ENCODE measurements at places on chromosomes 5 and 9.

DNA sequence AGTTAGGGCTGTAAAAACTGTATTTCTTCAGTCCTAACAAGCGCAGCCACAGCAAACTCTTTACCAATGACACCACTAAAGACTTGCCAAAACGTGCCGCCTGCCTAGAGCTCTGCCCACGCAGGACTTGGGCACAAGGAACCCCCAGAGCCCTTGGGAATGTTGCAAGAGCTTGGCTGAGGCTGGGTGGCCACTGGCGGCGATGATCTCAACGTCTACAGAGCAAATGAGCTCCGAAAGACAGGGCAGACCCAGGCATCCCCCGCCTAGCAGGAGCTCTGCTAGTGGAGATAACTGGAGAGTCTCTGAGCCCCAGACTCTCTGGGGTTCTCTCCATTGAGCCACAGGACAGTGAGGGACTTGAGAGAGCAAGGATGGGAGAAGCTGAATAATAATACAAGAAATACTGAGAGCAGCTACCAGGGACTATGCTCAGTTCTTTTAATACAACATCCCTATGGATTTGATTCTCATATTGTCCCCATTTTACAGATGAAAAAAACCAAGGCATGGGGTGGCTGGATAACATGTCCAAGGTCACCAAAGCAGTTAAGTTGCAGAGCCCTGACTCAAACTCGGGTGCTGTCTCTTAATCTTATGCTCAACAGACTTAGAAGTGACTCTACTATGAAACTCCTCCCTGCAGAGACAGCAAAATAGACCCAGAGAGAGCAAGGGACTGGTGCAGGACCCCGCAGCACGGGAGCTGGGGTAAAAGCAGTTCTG, 32.5 kb downstream of the SHB start:
- peak; percentile 88 for DNase-seq

DNA sequence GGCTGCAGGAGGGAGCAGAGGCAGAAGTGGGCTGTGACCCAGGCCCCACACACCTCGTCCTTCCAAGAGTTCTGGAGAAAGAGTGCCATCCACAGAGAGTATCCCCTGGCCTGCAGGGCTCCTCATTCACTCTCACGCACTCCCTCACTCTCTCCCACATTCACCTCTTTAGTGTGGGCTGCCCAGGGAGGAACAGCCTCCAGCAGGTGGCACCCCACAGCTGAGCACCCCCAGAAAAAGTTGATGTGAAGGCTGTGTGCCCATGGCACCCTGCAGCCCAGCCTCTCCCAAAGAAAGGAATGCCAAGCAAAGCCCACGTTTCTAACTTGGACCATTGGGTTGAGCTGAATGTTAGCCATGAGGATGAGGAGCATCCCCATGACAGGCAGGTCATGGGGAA, 4.5 kb upstream of the SHC3 start:
- DNase-seq = no peak

DNA sequence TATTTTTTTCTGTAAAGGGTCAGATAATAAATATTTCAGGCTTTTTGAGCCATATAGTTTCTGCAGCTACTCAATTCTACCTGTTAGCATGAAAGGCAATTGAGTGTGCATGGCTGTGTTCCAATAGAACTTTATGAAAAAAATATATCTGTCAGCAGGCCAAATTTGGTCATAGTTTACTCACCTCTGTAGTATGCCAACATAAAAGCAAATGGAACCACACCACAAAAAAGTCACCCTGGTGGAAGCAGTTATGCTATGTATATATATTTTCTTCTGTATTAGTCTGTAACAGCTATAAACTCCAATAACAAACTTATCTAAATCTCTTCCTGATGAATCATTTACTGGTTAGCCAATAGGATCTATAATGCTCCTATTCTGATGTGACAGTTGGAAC, 3.4 kb downstream of the SLC38A9 start:
- DNase-seq = peak; percentile 59

DNA sequence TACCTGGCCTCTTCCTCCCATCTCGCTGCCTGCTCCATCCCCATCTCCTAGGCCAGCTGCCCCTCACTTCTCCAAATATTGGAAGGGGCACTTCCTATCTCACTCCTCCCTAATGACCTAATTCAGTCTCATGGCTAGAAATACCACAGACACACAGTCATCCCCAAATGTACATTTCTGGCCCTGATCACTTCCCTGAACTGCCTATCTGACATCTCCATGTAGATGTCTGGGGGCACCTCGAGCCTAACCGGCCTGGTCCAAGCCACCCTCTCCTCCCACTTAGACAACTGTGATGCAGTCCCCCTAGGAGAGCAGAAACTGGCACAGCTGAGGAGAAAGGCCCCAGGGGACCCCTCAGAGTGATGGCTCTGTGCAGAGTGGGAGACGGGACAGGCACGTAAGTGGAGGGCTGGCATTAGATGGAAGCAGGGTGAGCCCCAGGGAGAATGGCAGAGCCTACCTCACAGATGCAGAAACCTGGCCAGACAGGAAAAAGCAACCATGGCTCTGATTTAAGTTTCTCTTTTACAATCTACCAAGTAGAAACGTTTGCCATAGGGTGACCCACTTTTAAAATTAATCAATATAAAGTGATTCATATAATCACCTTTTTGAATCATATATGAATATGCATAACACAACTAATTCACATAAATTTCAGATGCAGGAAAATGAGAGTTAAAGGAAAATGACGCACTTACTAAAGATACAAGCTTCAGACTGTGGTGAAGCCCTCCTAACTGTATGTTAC, 22.1 kb downstream of the CAMSAP1 start:
- DNase-seq = peak; percentile 66

GRCh38 chr5:142978252-142978651, 208.1 kb downstream of the ARHGAP26 start:
- no peak for DNase-seq

DNA sequence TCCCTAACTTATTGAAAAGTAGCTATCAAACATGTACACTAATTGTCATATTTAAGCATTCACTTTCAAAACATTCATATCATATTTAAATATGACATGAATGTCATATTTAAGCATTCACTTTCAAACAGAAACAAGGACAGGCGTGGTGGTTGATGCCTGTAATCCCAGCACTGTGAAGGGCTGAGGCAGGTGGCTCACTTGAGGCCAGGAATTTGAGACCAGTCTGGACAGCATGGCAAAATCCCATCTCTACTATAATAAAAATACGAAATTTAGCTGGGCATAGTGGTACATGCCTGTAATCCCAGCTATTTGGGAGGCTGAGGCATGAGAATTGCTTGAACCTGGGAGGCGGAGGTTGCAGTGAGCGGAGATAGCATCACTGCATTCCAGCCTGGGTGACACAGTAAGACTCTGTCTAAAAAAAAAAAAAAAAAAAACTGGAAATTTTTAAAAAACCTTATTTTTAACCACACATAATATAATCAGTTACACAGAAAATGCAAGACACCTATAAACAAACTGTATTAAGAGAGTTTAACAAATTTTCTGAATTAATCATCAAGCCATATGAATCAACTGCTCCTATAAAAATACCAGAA, 88.1 kb downstream of the LPAR1 start:
- DNase-seq = no peak

DNA sequence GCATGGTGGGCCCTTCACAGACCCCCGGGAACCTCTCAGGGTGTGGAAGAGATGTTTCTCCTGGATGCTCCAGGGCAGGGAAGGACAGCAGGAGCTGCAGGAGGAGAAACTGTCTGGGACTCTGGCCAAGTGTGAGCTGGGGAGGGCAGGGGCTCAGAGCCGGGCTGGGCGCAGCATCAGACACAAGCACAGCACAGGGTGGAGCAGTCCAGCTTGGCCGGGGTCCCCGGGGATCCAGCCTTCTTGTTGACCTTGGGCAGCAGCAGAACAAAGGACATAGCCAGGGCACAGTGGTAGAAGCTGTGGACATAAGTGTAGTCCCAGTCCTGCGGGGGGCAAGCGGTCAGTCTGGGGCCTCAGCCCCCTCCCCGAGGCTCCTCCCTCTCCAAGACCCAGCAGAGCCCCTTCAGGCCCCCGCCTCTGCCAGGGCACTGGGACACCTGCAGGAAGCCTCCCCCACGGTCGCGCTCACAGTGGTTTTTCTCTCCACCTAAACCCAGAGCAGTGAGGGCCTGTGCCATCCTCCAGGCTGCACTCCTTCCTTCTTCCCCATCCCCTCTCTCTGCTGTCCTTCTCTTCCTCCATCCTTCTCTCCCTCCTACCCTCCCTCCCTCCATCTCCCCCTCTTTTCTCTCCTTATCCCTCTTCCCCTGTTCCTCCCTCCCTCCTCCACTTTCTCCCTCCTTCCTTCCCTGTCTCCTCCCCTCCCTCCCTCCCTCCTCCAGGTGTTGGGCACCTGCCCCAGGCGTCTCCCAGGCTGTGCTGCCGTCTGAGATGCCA, 10.1 kb downstream of the MYMK start:
- DNase-seq = no peak

- DNase-seq = no peak
Measured at GRCh38 chr9:91289244-91289643, 72.5 kb downstream of the AUH start.

GRCh38 chr5:173850659-173851058, 37.5 kb upstream of the CPEB4 start:
- no peak for DNase-seq

DNA sequence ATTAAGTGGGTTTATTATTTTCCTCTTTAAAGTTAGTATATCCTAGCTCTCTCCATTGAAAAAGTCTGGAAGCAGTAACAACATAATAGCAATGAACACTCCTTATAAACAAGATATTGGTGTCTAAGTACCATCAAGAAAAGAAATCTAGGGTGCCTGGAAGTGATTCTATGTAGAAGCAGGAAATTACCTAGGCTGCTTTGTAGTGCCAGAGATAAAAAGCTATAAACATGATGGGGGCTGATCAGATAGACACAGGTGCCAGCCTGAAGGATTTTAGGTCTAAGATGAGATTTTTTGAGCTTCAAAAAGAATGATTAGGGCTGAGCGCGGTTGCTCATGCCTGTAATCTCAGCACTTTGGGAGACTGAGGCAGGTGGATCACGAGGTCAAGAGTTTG, 1179.3 kb upstream of the CDH9 start:
- no peak for DNase-seq

DNA sequence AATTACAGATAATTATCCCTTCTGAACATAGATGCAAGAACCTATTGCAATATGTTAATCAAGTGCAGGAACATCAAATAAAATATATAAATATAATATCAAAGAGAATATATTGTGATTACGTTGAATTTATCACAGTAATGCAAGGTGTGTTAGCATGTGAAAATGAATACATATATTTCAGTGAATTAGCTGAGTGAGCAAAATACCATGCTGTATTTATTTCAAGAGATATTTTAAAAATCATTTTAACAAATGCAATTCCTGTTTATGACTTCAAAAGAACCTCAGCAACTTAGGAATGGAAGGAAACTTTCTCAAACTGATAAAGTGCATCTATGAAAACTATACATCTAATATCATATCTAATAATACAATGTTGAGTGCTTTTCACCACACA, 856.9 kb upstream of the PTPRD start:
- DNase-seq = no peak

GRCh38 chr5:171633776-171634470, 151.7 kb upstream of the SMIM23 start:
- DNase-seq = no peak

GRCh38 chr9:7534211-7534935, 265.2 kb downstream of the DMAC1 start:
- DNase-seq = no peak

DNA sequence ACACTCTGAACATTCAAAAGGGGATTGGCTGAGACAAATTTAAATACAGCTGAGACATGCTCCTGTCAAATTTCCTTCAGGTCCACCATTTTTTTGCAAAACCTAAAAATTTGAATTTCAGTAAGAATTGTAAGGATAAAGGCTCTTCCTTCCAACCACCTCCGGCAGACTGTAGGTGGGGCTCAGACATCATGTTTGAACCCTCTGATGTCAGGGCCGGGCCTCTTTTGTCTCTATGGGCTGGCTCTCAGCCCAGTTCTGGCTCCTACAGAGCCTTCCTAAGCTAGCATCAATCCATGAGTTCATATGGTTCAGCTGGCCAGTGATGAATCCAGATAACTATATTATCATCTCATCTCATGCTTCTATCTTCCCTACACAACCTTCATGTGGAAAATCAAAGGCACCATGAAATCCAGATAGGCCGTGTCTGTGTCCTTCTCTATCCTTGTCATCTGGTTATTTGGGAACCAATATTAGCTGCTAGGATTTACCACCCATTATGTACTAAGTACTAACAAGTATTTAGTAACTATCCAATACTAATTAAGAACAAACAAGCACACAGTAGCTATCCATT, 44.2 kb downstream of the NIPSNAP3B start:
- peak; percentile 76 for DNase-seq

DNA sequence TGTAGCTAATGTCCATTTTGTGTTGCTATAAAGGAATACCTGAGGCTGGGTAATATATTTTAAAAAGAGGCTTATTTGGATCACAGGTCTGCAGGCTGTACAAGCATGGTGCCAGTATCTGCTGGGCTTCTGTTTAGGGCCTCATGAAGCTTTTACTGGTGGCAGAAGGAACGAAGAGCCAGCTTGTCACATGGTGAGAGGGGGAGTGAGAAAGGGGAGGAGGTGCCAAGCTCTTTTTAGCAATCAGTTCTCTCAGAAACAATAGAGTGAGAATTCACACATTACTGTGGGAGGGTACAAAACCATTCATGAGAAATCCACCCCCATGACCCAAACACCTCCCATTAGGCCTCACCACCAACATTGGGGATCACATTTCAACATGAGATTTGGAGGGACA, 340.9 kb downstream of the RASEF start:
- no peak for DNase-seq

- no peak for DNase-seq
Measured at GRCh38 chr9:91907484-91908292, 42.3 kb downstream of the ROR2 start.
